ENCODE measurements at places on chromosomes 6 and 20.

DNA sequence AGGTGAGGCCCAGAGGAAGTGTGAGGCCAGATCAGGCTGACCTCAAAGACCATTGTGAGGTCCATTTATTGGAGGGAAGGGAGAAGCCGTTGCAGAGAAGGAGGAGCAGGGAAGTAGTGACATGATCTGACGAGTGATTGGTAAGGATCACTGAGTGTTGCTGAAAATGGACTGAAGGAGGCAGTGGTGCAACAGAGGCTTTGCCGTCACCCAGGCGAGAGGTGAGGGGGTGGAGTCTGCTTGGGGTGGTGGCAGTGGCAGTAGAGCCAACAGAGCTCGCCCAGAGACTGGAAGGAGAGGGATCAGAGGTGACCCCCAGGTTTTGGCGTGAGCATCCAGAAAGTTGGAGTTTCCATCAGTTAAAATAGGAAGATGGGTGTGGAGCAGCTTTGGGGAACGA, 67.9 kb upstream of the CLDN20 start:
- no peak for DNase-seq

GRCh38 chr20:43925215-43925614, 10.6 kb downstream of the TOX2 start:
- DNase-seq, result no peak

DNA sequence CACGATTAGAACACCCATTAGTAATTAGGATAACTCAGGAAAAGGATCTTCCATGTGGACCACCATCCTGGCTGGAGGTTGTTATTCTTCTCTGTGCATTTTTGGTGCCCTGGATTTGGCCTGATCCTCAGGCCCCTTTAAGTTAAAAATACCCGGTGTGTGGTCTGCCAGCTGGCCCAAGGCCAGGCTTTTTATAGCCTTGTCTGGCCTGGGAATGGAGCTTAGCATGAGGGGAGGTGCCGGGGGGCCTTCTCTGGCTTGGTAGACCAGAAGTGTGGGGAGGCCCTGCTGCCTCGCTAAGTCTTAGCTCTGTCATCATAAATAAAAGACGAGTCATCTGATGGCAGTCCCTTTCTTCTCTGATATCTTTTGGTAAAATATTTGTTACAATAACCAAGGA, 71.4 kb downstream of the ARID1B start:
- no peak for DNase-seq

DNA sequence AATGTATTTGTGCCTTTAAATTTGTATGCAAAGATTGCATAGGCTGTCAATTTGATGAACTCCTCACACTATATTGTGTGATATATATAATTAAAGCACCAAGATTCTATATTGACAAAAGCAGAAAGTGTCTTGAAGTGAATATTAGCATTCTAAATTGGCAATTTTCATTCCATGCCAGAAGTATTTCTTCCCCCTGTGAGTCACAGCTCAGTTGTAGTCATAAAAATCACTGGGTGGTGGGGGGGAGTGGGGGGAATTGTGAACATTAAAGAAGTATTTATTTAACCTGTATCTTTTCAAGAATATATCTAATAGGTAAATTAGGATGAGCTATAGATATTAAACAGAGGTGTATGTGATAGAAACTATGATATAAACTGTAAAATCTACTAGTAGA, 3.1 kb upstream of the ARMC2 start:
- no peak for DNase-seq

DNA sequence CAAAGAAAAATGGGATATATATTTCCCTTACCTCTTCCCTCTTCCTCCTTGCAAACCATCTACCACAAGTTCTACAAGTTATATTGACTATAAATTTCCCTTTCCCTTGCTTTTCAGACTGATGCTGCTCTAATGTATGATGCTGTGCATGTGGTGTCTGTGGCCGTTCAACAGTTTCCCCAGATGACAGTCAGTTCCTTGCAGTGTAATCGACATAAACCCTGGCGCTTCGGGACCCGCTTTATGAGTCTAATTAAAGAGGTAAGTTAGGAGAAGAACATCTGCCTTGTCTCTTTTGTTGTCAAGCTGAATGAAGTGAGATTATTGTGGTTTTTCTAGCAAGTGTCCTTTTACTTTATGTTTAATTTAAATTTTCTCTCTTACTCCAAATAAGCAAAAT, 406.0 kb downstream of the GRIK2 start:
- no peak for DNase-seq

- no peak for DNase-seq
Measured at GRCh38 chr20:9829835-9830234, 9.0 kb downstream of the PAK5 start.

- no peak for DNase-seq
Measured at GRCh38 chr6:108169464-108170331, 3.9 kb downstream of the NR2E1 start.

DNA sequence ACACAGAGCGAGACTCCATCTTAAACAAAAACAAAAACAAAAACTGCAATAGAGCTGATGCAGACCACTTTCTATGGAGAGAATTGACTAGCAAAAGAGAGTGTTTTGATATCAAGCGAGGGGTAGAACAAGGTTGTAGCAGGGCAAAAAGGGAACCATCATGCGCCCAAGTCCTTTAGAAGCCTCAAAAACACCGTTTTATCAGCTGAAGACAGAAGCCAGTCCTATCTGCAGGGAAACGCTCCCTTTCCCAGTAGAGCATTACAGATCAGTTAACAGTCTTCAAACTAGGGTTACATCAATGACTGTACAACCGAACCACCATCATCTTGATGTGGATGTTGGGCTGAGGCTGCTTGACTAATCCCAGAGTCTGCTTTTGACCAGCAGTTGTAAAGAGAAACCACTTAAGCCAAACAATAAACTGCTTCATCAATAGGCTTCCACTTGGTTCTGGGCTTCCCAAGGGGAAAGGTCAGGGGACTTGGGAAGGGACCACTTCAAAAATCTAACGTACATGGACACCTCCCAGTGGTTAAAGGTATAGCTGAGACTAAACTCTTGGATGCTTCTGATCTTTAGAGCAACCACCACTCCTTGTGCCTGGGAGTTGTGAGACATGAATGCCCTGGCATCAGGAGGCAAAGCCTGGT, 59.6 kb upstream of the SPDEF start:
- no peak for DNase-seq

DNA sequence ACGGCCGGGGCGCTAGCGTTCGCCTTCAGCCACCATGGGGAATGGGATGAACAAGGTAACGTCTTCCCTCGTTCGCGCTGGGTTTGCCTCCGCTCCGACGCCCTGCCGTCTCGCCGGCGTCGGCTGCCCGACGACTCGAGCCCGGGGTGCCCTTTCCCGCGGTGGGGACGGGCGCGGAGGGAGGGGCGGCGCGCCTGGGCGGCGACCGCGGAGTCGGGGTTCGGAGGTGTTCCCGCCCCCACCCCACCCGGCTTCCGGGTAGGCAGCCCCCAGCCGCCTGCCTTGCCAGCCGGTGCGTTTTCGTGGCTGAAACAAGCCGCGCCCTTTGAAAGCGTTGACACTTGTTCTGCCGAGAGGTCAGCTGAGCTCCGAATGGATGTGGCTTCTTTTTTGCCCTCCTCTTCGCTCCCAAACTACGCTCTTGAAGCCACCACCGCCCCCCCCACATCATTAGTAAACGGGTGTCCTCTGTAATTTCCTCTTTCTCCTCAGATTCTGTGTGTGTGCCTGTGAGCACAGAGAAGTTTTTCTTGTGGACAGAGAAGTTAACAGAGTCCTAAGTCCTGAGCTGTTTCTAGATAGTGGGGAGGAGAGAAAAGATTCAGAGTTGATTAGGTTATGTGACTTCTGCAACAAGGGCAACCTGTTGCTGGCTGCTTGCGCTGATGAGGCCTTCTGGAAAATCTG, 362 bp downstream of the DUSP22 start:
- peak; percentile 37 for DNase-seq

DNA sequence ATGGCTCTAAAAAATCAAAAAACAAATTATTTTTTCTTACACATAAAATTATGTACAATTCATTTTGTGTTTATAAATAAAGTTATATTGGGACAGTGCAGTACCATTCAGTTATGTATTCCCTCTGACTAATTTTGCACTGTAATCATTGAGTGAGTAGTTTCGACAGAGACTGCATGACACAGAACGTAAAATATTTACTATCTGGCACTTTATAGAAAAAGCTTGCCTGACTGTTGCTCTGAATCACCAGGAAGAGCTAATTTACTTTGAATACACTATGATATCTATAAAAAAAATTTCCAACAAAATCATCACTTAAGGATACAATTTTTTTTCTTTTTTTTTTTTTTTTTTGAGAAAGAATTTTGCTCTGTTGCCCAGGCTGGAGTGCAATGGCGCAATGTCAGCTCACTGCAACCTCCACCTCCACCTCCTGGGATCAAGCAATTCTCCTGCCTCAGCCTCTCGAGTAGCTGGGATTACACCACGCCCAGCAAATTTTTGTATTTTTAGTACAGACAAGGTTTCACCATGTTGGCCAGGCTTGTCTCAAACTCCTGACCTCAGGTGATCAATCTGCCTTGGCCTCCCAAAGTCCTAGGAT, 11.0 kb upstream of the KHDC1L start:
- peak; percentile 95 for DNase-seq

- no peak for DNase-seq
Measured at GRCh38 chr20:23612396-23612795, 6.7 kb upstream of the CST9 start.

DNA sequence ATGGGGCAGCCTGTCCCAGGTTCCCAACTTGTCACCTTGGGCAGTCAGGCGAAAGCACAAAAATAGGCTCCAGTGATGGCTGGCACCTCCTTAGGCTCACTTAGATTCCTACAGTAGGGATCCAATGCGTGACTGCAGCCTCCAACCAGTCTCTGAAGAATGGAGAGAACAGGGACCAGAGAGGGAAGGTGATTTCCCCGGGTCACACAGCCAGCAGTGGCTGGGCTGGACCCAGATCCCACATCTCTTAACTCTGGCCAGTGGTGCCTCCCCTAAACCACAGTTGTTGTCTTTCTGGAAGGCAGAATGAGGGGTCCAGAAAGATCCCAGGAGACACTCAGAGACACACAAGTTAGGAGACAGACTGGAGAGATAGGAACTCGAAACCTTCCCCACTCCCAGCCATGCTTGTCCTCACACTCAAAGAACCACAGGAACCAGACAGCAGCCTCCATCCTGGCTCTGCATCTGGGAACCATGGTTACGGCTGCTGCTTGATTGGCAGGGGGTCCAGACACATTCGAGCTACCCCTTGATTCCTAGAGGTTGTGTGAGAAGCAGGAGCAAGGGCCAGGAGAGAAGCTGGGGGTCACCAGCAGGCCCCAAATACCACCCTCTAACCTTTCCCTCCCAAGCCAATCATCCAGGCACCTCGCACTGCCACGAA, 33.1 kb upstream of the SIRPA start:
- no peak for DNase-seq

- DNase-seq, result peak; percentile 76
Measured at GRCh38 chr6:17015144-17015543, 86.7 kb upstream of the STMND1 start.

DNA sequence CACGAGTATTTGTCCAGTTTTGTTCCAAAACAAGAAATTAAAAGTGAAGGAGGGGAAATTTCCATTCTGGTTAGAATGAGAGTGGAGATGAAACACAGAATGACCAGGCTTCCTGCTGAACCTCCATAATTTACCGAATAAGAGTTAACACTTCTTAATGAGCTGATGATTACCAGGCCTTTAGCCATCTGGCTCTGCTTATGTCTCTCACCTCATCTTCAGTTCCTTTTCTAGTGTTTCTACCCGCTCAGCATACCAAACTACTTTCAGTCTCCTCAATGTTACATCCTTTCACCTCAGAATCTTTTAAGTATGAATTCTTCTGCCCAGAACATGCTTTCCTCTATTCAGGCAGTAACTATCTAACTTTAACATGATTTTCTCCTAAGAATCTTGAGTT, 209.0 kb upstream of the RSPO3 start:
- no peak for DNase-seq

DNA sequence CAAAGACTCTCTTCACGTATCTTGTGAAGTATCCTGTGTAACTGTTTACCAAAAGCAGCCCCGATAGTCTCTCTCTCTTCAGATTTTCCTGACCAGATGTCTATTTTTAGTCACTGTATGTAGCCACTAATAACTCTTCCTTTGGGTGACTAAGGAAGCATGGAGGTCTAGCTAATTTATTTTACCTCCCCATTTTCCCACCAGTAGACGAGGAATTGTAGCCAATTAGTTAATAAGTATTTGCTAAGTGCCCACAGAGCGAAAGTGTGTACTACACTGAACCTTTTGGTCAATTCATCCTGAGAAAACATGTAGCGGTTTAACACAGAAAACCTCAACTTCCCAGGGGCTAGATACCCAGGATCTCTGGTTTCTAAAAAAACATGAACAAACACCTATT, 180.6 kb downstream of the TBX18 start:
- DNase-seq, result no peak

DNA sequence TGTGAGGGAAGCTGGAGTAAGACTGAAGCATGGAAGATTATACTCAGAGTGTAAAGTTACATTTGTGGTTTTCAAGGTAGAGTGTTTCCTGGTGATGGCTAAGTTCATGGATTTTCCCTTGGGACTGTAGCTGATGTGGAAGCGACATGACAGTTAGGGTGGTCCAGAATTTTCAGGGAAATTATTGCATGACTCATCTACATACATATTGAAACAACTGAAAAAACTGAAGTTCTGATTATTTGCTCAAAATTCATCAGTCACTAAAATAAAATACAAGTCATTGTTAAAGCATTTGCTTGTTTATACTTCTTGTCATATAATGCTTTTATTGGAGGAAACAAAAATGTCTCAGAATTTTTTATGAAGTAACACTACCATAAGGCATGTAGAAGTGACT, 700.0 kb downstream of the RFPL4B start:
- peak; percentile 64 for DNase-seq

- peak; percentile 77 for DNase-seq
Measured at GRCh38 chr20:51022803-51023616, at the start of gene KCNG1. TSS of gene KCNG1 (minus strand) at chr20:51023107. CDS start at chr20:51010338, 12,769 bp downstream.

GRCh38 chr6:109788687-109789086, 97.6 kb downstream of the FIG4 start:
- peak; percentile 52 for DNase-seq

GRCh38 chr6:158939255-158940159, 60.5 kb downstream of the RSPH3 start:
- DNase-seq, result no peak

Data from AG10803 (cell line).